Lower lobe of right lung (tissue), 2 donors: ENCODE measurements at places on chromosomes 2 and 18.

DNA sequence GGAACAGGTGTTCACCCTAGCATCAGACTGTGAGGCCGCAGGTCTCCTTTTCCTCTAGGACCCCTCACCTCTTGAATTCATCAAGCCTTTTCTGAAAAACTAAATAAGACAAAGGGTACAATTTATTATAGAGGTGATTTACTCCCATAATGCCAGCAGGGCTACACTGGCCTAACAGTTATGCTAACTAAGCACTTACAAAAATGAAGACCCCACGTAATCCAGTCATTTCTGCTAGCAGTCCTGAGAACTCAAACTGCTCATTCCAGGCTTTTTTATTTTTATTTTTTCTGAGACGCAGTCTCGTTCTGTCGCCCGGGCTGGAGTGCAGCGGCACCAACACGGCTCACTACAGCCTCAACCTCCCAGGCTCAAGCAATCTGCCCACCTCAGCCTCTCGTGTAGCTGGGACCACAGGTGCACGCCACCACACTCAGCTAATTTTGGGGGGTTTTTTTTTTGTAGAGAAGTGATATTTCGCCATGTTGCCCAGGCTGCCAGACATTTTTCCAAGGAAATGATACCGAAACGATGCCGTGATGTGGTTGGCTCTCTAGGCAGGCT lies 14.2 kb downstream of the CAPG start:
- no peak overlapping the region for H3K4me3 ChIP-seq
- DNase-seq = no peak
- peaks cover 14% of the 10 kb centered on the region for H3K4me1 ChIP-seq

GRCh38 chr18:58800582-58800981 lies 64.1 kb upstream of the ZNF532 start:
- H3K27me3 ChIP-seq = no peaks in the 10 kb centered on the region
- DNase-seq = no peak

DNA sequence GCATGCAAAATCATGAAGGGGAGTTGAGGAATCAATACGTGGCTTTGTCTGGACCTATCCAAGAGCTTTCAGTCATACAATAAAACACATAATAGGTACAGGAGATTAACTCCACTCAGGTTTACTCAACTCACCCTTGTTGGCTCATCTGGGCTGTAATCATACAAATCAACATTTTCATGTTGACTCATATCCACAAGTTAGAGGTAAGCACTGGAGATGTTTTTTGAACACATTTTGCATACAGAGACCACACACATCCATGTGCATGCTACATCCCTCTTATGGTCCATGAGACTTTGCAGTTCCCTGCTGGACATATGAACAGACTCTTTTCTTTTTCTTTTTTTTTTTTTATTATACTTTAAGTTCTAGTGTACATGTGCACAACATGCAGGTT lies 336.9 kb upstream of the PIK3C3 start:
- no peaks in the 10 kb centered on the region for H3K4me1 ChIP-seq
- no peaks in the 10 kb centered on the region for H3K27me3 ChIP-seq
- DNase-seq = no peak
- no peak overlapping the region for H3K27ac ChIP-seq
- H3K36me3 ChIP-seq = no peaks in the 10 kb centered on the region
- H3K4me3 ChIP-seq = no peak overlapping the region

- H3K4me1 ChIP-seq = no peaks in the 10 kb centered on the region
- no peaks in the 10 kb centered on the region for H3K36me3 ChIP-seq
- H3K4me3 ChIP-seq = no peak overlapping the region
- no peak overlapping the region for H3K27ac ChIP-seq
Measured at GRCh38 chr2:8103085-8103708, 578.7 kb upstream of the ID2 start.

DNA sequence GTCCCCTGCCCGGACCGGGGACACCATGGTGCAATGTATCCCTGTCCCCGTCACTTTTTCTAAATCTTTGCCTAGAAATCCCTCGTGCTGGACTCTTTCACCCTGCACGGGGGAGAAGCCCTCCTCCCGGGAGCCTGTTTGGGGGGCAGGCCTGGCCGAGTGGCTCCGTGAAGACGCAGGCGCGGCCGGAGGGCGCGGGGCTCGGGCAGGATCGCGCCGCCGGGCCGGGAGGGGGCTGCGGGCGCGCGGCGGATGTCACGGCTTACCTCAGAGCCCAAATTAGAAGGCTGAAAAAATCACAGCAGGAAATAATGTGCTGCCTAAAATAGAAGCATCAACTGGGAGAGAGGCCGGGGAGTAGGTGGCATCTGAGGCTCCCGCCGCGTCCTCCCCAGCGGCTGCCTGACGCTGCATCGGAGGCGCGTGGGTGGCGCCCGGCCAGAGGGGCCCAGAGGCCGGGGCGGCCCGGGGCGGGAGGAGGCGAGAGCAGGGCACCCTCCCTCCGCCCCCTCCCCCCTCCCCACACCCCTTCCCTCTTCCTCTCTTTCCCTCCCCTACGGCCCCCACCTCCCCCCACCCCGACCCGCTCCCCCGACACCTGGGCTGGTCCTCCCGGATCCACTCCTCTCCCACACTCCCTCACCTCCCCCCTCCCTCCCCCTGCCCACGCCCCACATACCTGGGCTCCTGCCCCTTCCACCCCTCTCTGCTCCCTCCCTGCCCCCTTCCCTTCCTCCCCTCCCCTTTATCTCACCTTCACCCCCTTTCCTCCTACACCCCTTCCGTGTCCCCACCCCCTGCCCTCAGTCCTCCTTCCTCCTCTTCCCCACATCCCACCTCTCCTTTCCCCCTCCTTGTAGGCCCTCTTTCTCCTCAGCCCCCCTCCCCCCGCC lies 51.9 kb downstream of the SLC4A1AP start:
- peaks cover 21% of the 10 kb centered on the region for H3K4me1 ChIP-seq
- no peaks in the 10 kb centered on the region for H3K36me3 ChIP-seq

GRCh38 chr2:142100970-142101369 lies 29.8 kb downstream of the LRP1B start:
- H3K4me3 ChIP-seq = no peak overlapping the region
- H3K27ac ChIP-seq = no peak overlapping the region
- H3K36me3 ChIP-seq = no peaks in the 10 kb centered on the region
- no peaks in the 10 kb centered on the region for H3K4me1 ChIP-seq
- no peaks in the 10 kb centered on the region for H3K27me3 ChIP-seq

DNA sequence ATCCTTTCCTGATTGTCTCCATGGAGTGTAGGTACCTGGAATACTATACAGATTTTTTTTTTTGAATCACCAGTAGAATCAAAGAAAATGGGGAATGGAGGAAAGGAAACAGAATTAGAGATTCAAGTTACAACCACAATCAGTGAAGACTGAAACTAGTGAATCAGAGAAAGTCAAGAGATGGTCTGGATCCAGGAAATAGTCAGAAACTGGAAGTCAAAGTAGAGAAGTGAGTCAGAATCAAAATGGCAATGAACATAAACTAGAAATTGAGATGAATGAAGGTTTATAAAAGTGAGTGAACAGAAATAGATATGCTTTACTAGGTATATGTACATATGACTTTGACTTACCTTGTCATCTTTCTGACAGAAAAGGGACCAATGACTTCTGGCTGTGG lies 579.0 kb downstream of the PLCL1 start:
- H3K4me1 ChIP-seq = no peaks in the 10 kb centered on the region
- no peaks in the 10 kb centered on the region for H3K36me3 ChIP-seq
- DNase-seq = no peak
- H3K27me3 ChIP-seq = no peaks in the 10 kb centered on the region
- H3K27ac ChIP-seq = no peak overlapping the region

GRCh38 chr2:61318553-61318952 lies 152.3 kb downstream of the USP34 start:
- no peaks in the 10 kb centered on the region for H3K4me1 ChIP-seq
- H3K4me3 ChIP-seq = no peak overlapping the region
- no peak for DNase-seq
- H3K36me3 ChIP-seq = peaks cover 93% of the 10 kb centered on the region

- no peak overlapping the region for H3K4me3 ChIP-seq
- H3K36me3 ChIP-seq = no peaks in the 10 kb centered on the region
- no peak overlapping the region for H3K27ac ChIP-seq
- peaks cover 44% of the 10 kb centered on the region for H3K4me1 ChIP-seq
- DNase-seq = no peak
Measured at GRCh38 chr2:85729825-85730510, 23.8 kb upstream of the ATOH8 start.

DNA sequence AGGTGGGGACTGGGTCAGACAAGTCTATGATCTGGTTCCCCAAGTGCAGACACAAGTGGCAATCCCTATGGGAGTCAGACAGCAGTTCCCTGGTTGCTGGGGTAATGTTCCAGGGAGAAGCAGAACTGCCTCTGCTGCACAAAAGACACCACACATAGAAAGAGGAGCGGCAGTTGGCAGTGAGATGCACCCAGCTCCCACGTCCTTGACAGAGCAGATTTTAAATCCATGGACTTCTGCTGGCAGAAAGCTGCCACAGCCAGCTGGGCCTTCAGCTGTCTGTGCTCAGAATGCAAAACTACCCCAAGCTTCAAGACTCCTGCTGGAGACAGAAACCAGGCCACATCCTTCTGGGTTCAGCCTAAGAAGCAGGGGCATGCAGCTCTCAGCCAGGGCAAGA lies 147.2 kb downstream of the ETAA1 start:
- H3K27ac ChIP-seq = no peak overlapping the region
- no peaks in the 10 kb centered on the region for H3K36me3 ChIP-seq

GRCh38 chr2:164843346-164843911 lies 1.8 kb upstream of the COBLL1 start:
- no peak overlapping the region for H3K4me3 ChIP-seq
- H3K4me1 ChIP-seq = peaks cover 24% of the 10 kb centered on the region
- H3K27me3 ChIP-seq = no peaks in the 10 kb centered on the region
- DNase-seq = no peak

- no peaks in the 10 kb centered on the region for H3K4me1 ChIP-seq
- no peak for DNase-seq
- no peak overlapping the region for H3K4me3 ChIP-seq
- H3K27ac ChIP-seq = no peak overlapping the region
Measured at GRCh38 chr18:75658330-75658729, 230.8 kb upstream of the SMIM21 start.

- H3K27ac ChIP-seq = no peak overlapping the region
- no peaks in the 10 kb centered on the region for H3K36me3 ChIP-seq
- peaks cover 2% of the 10 kb centered on the region for H3K4me1 ChIP-seq
- H3K27me3 ChIP-seq = no peaks in the 10 kb centered on the region
Measured at GRCh38 chr2:202154613-202155012, 81.6 kb downstream of the KIAA2012 start.

DNA sequence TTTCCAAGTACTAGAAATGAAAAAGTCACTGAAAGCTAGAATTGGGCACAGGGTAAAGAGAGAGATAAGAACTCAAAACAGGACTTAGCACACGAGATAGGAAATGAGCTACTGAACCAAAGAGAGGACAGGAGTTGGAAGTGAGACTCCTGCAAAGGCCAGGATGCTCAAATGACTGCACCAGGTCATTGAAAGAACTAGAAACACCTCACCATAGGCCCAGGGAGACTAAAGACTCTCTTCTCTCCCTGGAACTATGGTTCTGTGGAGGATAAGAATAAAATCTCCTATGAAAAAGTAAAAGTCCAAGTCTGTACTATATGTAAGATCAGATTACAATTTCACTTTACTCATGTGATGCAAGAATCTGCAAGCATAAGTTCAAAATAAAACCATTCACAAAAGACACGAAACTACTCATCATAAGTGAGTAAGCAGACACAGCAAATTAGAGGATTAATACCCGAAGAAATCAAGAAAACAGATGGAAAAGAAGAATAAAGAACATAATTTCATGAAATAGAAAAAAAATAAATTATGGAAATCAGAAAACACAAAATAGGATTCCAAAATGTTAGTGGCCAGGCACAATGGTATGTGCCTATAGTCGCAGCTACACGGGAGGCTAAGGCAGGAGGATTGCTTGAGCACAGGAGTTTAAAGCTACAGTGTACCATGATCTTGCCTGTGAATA lies 6.5 kb downstream of the NBAS start:
- DNase-seq = no peak
- H3K4me3 ChIP-seq = no peak overlapping the region
- H3K27ac ChIP-seq = no peak overlapping the region
- H3K27me3 ChIP-seq = no peaks in the 10 kb centered on the region
- H3K4me1 ChIP-seq = peaks cover 7% of the 10 kb centered on the region

DNA sequence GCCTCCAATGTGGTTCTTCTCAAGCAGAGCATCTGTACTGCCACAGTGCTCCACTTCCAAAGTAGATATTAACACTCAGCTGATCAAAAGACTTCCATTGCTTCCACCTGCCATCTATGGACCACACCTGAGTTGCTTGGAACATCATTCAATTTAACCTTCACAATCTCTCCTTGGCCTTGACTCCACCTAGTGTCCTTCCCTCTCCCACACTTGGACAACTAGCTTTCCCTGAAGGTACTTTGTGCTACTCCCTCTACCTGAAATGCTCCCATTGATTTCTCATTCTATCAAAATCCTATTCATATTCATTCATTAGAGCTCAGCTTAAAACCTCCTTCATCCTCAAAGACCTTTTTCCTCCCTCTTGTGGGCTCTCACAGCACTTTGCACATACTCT lies 48.7 kb downstream of the SOWAHC start:
- H3K4me1 ChIP-seq = no peaks in the 10 kb centered on the region
- H3K36me3 ChIP-seq = no peaks in the 10 kb centered on the region
- H3K27ac ChIP-seq = no peak overlapping the region
- no peak for DNase-seq
- no peak overlapping the region for H3K4me3 ChIP-seq

DNA sequence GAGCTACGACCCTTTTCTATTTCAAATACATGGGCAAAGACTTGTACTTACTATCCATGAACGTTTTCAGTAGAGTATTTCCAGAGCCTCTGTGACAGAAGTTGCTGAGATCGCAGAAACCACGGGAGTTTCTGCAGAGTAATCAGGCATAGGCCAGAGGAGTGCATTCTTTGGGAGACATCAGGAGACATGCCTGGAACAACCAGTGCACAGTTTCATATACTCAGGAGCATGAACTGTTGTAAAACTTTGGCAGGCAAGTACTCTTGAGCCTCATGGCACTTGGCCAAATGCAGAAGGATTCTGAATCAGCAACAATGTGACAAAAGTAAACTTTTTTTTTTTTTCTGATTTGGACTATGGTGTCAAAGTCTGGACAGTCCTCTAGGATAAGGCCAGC lies 307.1 kb downstream of the GRB14 start:
- H3K4me1 ChIP-seq = no peaks in the 10 kb centered on the region
- H3K27ac ChIP-seq = no peak overlapping the region
- no peak overlapping the region for H3K4me3 ChIP-seq
- no peaks in the 10 kb centered on the region for H3K36me3 ChIP-seq
- no peaks in the 10 kb centered on the region for H3K27me3 ChIP-seq

DNA sequence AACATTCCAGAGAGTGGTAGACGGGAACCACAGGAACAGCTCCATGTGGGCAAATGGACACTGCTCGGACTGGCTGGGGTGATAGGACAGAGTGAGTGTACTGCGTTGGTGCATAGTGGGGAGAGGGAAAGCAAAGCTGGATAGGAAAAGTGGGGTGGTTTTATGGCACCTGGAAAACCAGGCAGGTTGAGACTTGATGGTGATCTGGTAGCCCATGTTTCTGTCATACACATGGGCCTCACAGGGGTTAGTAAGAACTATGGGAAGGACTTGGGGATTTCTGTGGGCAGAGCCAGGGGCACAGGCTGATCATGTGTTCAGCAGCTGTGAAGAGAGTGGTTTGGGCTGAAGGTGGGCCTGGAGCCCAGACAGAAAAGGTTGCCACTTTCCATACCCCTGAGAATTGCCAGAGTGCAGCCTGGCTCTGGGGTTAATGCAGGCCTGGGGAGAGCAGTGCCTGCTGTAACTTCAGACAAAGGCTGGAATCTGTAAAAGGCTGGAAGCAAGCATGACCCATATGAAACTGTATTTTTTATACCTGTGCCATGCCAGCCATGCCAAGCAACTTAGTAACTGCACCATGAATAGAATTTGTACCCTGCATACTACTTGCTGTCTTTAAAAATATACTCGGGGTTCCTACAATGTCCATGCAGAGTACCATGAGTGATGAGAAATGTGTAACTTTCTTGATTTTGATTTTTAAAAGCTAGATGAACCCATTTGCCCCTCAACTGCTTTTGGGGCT lies 41.9 kb downstream of the RPIA start:
- no peak for DNase-seq
- H3K4me3 ChIP-seq = no peak overlapping the region
- H3K36me3 ChIP-seq = peaks cover 35% of the 10 kb centered on the region
- H3K4me1 ChIP-seq = peaks cover 5% of the 10 kb centered on the region
- H3K27me3 ChIP-seq = no peaks in the 10 kb centered on the region
